ENCODE measurements at places on chromosomes 12 and 14.

DNA sequence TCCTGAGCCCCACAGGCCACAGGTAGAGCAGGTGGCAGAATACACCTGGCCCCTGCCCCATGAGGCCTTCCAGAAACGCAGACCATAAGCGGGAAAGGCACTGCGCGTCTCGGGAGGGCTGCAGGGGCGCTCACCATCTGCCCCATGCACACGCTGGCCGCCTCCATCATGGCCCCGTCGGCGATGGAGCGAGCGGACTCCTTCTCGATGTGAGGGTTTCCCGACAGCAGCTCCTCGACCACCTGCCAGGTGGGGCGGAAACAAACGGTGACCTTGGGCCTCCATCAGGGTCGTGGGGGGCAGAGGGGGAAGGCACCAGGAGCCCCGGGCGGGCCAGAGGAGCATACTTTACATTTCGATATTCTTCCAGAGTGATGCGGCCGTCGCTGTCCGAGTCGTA is 52.8 kb downstream of the TESC start:
- no peak for DNase-seq

- DNase-seq: no peak
These were observed 12.7 kb downstream of the PPP1R36 start for GRCh38 chr14:64562436-64562835.

DNA sequence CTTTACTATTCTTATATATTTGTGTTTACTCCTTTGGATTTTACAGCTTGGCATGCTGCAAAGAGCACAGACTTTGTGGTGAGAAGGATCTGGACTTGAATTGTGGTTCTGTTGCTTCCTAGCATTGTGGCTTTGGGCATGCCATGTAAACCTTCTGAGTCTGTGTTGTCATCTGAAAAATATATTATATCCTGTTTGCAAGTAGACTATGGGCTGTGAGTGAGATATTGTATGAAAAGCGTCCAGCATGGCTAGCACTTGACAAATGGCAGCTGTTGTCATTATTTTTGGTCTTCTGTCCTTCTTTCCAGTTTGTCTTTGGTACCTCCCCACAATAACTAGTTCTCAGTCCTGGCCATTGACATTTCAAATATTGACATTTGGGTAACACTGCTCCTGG is 61.8 kb upstream of the DACT1 start:
- DNase-seq: no peak

- DNase-seq: no peak
These were observed 52.2 kb upstream of the ANO2 start for GRCh38 chr12:5997260-5997659.

DNA sequence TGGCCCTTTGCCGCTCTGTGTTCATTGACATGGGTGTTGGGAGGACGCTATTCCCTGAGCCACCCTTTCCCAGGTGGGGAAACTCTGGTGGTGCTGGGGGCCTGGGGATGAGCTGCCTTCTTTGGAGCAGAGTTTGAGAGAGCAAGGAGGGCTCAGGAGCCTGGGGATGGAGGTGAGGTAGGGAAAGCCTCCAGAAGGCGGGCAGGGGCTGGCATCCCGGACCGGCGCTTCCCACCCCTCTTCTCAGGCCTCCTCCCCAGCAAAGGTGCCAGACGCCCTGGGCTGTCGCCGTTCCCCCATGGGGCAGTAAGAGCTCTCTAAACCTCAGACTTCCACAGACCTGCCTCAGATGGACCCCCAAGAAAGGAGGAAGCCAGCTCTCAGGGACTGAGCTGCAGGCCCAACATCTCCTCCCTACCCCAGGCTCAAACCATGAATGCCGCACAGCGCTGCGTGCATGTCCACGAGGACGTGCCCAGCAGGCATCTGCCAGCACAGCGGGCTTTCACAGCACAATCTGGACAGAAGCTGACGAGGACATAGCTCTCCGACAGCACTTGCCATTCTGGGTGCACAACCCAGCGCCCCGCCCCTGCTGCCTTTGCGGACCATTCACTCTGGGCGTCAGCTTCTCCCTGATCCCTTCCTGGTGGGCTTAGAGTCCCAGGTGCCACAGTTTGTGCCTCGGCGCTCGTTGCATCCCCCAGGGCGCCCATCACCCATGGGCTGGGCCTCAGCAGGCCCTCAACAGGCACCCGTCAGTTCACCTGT is 14.9 kb upstream of the TTC7B start:
- DNase-seq: no peak

GRCh38 chr14:26845151-26845818 is 247.5 kb upstream of the NOVA1 start:
- no peak for DNase-seq

DNA sequence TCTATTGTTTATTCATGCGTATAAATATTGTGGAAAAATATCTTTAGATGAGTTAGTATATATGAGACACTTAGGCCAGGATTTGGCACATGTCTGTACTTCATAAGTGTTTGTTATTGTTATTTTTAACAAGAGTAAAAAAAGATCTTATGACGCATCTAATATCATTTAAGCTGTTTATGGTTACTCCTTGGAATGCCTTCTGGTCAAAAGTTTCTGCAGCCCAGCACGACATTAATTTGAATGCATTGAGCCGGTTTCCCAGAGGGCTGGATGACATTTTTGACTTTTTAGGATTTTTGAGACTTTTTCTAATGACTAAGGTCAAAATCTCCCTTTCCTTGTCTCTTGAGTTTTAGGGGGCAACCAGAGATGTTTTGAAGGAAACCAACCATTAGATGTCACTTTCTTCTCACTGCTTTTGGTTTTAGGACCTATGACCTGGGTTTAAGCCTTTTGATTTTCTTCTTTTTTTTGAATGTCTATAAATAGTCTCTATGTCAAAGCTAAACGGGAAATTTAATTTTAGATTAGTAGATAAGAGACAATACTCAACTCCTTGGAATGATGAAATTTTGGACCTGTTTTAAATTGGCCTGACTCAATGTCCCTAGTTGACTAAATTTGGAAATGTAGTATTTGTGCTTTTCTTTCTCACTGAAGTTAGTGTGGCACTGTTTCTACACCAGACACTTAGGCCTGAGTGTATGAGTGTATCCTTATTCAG is 215.5 kb downstream of the AEBP2 start:
- peak; percentile 60 for DNase-seq

DNA sequence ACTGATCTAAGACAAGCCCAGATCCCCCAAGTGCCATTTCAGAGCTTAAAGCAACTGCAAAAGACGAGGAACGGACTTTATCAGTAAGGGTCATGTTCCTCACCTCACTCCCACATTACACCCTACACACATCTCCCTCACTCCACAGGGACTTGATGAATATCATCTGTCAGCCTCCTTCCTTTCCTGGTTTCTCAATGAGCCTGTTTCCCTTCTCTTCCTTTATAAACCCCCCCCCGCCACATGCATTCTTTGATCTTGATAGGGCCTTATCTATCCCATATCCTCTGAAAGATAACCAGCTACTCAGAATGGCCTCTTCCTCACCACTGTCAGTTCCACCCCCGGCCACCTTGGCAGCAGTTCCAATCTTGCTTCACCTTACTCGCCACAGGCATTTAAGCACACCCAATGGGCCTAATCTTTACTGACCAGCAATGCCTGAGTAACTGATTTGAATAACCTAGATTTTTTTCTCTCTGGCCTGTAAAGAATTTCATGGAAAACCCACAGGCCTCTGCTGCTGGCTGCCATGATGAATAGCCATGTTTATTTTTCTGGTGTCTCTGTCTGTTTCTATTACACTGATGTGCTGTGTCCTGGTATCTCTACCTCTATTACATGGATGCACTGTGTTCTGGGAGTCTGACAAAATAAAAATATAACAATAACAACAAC is 138.7 kb downstream of the PHLDA1 start:
- DNase-seq: peak; percentile 18

GRCh38 chr12:81077329-81077685 is 572 bp upstream of the ACSS3 start:
- peak; percentile 15 for DNase-seq

GRCh38 chr12:67515679-67516340 is 132.7 kb upstream of the DYRK2 start:
- no peak for DNase-seq

GRCh38 chr12:19925841-19926240 is 442.5 kb upstream of the PDE3A start:
- no peak for DNase-seq

DNA sequence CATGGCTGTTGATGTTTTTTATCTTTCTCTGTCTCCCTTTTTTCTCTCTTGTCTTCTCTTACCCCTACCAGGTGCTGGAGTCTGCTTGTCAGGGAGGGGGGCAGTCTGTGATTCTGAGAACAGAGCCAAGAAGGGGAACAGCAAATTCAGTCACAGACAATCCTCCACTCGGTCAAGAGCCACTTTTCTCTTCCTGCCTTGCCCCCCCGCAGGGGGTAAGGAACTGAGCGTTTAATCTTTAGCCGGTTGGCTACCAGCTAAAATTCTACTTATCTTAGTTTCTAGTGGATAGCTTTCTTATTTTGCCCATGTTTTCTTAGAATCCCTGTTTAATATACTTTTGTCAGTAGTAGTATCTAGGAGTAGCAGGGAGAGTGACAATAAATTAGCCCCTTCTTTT is 1.9 kb downstream of the RIMKLB start:
- no peak for DNase-seq

GRCh38 chr12:113955109-113955970 is 10.8 kb downstream of the RBM19 start:
- peak; percentile 8 for DNase-seq

- no peak for DNase-seq
These were observed 366.0 kb upstream of the USP15 start for GRCh38 chr12:61894168-61894567.

DNA sequence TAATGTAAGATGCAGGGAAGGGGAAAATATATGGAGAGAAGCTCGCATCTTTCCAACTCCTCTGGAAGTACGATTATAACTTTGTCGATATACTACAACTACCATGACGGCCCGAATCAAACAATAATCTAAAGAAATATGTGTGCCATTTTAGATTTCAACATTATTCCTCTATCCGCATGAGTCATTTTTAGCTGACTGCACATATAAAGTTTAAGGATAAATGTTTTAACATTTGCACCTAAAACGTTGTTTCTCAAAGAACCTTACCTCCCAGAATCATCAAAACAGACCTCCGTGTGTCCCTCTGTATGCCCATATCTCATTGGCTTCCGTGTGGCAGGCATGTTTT is 482 bp downstream of the WDHD1 start:
- DNase-seq: no peak

All from fibroblast of skin of right biceps (primary cell).